ENCODE measurements at places on chromosomes 3 and 15. TPM values are rescaled to one million over a fixed set of nuclear protein-coding genes. Genes with fewer than 3 reads are reported as not detected.

Gene SLC28A2
- total RNA-seq: not detected

Gene PRSS50
- not detected for total RNA-seq

Gene HHATL
- total RNA-seq: not detected

Gene MEGF11
- total RNA-seq: not detected
